Sigmoid colon (tissue), 7 donors: ENCODE measurements at places on chromosomes 3 and 15. TPM values are rescaled to one million over a fixed set of nuclear protein-coding genes. Genes with fewer than 3 reads are reported as not detected.

The LYZL4 gene
- total RNA-seq = not detected

The PDZRN3 gene
- total RNA-seq = 209 TPM

The CISH gene
- total RNA-seq = 17.0 TPM

DNA sequence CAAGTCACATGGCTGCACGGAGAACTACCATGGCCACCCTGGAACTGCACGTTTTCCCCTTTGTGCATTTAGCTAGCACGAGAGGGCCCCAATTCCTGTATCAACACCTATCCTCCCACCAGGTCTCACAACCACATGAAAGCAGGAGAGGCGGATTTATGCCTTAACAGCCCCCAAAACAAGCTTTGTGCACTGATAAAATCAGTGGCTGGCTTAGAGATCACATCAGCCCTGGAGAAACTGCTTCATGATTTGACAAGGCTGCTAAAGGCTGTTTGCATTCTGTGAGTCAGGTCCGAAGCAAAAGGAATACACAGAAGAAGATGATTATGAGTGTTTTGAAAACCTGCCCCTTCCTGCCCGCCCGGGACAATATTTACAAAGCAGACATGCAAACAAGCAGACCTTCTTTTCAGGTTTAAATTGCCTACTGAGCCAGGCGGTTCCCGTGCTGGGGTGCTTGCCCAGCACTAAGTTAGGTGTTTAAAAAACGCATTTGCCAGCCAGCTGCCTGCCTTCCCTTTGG lies 25.9 kb downstream of the CEMIP start:
- no peak for DNase-seq

- no peak for DNase-seq
These were observed 636.4 kb upstream of the DPPA4 start for GRCh38 chr3:109973733-109974132.

- no peak for DNase-seq
These were observed 85.3 kb upstream of the UBE2E2 start for GRCh38 chr3:23117856-23118255.

DNA sequence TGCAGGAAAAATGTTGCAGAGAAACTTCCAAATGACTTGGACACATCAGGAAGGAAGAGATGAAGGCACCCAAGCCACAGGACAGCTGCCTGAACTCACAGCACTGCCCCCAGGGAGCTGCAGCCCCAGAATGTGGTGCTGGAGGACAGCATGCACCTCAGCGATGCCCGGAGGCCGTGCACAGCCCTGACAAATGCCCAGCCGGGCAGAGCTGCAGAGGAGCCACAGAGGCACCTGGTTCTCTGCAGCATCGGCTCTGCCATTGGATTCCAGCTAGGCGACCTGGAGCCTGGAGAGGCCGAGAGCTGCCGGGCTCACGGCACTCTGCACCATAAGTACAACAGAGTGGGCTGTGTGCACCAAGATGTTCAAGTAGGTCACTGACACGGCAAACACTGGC lies 97.5 kb downstream of the OCA2 start:
- no peak for DNase-seq
